Karpas-422 (cell line): ENCODE measurements at places on chromosomes 16 and 17.

GRCh38 chr17:76331083-76331482 lies 22.6 kb downstream of the PRPSAP1 start:
- DNase-seq: no peak

DNA sequence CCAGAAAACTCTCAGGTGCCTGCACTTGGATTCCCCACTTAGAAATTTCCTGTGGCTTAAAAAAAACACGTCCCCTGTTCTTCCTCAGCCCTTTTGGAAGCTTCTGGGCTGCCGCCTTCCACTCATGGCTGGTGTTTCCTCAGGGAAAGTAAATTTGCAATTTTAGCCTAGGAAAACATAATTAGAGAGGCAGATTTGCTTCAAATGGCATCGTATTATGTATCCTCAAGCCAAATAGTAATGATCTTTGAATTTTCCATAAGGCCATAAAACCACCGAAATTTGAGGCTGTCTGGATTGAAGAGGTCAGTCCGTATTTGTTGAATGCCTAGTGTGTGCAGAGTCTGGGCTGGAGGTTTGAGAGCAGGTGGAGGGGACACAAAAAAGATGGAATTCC lies 17.7 kb downstream of the MGAT5B start:
- no peak for DNase-seq

DNA sequence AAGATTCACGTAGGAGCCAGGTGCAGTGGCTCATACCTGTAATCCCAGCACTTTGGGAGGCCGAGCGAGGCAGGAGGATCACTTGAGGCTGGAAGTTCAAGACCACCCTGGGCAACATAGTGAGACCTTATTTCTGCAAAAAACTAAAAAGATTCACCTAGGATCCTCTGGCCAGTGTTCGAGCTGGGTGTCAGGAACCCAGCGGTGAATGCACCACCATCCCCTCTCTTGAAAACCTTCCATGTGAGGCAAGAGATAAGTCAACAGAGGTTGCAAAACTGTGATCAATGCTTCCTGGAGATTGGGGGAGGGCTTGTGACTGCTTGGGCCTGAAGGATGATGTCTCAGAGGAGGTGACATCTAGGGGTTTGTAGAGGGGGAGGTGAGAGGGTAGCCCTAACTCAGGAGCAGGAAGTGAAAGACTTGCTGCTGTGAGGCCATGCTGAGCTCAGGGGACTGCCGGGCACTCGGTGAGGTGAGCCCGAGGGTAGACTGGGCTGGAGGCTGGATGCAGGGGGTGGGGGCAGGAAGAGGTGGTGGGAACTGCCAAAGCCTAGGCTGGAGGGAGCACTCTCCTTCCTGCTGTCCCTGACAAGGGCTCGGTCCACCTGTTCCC lies 11.7 kb downstream of the GJD3 start:
- DNase-seq: no peak

- no peak for DNase-seq
Measured at GRCh38 chr17:48738803-48739526, 10.4 kb upstream of the HOXB13 start.

DNA sequence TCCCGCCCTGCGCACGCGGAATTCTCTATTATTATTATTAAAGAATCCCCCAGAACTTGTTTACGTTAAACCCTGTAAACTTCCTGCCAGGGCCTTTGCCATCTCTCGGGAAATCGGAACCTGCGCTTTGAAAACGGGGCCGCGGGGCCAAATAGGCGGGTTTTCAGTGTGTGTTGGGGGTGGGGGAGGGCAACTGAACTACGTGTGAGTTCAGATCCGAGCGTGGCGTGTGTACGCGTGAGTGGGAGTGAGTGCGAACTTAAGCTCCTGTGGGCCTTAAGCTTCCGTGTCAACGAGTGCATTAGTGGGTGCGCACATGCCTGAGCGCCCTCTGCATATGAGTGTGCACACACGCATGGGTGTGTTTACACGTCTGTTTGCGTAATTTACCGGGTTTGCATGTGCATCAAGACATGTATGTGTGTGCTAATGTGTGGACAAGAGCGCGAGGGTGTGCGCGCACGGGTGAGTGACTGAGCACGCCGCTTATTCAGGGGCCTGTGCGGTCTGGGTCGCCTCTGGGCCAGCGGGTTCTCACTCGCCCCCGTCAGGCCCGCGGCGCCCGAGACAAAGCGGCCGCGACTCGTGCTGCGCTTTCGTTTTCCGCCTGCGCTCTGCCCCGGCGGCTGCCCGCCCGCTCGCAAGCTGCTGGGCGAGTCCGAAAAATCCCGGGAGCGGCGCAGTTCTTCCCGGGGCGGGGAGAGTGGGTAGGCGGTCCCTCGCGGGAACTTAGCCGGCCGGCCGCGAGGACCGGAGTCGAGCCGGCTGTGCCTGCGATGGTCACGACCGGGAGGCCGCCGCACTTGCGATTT lies 1.2 kb upstream of the FOXF1 start:
- no peak for DNase-seq

DNA sequence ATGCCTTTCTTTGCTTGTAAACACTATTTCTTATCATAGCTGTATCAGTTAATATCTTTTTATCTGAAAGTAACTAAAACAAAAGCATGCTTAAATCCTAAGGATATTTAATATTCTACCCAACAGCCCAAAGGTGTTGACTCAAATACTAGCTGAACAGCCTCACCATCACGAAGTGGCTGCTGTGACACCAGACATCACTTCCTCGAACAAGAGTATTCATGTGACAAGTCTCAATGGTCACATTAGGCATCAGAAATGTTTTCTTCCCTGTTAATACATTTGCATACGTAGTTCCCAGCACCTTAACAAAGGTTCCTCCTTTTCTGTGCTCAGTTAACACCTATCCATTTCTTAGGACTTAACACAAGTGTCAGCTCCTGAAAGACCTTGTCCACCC lies 193.8 kb upstream of the DYNLRB2 start:
- DNase-seq: no peak

DNA sequence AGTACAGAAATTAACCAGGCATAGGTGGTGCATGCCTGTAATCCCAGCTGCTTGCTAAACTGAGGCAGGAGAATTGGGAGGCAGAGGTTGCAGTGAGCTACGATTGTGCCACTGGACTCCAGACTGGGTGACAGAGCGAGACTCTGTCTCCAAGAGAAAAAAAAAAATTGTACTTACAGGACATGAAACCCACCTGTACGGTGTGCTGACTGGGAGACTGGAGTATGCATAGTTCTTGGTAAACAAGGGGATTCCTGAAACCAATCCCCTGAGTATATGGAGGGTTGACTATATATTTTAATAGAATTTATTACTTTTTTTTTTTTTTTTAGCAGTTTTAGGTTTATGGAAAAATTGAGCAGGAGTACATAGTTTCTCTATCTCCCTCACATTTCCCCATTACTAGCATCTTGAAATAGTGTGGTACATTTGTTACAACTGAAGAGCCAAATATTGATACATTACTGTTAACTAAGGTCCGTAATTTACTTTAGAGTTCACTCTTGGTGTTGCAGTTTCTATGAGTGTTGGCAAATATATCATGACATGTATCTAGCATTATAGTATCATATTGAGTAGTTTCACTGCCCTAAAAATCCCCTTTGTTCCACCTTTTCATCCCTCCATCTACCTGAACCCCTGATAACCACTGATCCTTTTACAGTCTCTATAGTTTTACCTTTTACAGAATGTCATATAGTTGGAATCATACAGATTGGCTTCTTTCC lies 19.3 kb downstream of the TENT4B start:
- DNase-seq: no peak

DNA sequence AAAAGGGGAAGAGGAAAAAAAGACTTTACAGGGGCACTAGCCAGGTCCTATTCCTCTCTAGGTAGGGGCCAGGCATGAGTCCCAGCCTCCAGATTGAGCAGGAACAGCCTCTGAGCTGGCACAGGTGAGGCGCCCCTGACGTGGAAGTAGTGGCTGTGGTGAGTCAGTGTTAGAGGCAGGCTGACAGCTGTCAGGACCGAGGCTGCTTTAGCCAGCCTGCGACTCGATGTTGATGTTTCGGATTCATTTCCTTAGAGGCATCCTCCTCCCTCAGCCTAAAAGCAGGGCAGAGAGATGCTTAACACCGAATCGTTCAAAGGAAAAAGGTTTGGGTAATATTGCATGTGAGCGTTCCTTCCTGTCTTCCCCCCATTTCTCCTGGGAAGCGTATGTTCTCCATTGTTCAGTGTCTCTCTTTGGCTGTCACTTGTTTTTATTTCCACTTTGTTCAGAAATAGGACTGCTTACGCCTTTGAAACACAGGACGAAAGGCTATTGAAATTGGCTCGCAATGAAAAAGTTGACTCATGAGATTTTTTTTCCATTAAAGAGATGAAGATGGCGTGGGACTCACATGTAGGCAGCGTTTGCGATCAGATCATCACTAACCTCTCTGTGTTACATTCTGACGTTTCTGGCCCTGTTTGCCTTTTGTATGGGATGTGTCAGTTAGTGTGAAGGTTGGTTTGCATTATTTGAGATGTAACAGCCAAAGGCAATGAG lies 1.3 kb downstream of the KIAA0513 start:
- peak; percentile 52 for DNase-seq

DNA sequence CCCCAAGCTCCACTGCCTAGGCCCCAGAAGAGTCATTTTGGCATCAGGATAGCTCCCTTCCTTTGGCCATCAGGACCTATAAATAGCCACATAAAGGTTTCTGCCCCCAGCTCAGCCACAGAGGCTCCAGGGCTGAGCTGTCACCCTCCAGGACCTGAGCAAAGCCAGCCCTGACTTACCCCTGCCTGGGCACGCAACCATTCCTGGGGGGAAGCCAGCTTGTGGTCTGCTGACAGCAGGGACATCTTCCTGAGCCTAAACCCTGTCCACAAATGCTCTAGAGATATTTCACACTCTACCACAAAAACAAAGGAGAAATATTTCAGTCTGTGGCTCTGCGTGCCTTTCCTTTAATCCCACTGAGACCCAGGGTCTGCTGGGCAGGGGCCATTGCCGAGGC lies 123.7 kb upstream of the CCL2 start:
- DNase-seq: no peak

DNA sequence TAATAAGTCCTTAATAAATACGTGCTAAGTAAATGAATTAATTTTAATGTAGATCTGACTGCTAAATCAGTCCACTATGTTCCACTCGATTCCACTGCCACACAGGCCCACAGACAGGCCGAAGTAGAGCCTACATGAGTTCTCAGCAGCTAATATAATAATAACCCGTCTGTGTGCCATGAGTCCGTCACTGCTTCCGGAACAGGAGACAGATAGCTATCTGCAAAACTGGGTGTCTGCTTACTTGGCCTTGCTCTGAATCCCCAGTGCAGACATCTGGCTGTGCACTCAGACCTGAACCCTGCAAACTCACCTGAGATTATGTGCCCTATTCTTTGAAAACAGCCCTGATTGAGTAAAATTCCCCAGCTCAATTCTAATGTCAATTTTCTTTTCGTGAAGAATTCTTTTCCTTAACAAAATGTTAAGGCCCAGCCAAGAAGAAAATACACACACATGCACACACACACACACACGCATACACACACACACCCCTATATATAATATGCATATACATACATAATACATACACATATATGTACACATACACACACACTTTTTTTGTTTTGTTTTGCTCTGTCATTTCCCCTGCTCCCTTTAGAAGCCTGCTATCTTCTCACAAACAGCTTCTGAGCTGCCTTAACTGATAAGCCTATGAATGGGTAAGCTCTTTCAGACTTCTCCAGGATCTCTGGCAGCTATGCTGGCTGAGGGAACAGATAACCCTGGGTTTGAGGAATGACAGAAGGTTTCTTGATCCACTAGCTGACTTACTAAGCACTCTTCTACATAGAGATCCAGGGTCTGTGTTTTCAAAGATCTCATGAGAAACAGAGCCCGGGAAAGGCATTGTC lies 39.8 kb upstream of the TOM1L1 start:
- DNase-seq: no peak

DNA sequence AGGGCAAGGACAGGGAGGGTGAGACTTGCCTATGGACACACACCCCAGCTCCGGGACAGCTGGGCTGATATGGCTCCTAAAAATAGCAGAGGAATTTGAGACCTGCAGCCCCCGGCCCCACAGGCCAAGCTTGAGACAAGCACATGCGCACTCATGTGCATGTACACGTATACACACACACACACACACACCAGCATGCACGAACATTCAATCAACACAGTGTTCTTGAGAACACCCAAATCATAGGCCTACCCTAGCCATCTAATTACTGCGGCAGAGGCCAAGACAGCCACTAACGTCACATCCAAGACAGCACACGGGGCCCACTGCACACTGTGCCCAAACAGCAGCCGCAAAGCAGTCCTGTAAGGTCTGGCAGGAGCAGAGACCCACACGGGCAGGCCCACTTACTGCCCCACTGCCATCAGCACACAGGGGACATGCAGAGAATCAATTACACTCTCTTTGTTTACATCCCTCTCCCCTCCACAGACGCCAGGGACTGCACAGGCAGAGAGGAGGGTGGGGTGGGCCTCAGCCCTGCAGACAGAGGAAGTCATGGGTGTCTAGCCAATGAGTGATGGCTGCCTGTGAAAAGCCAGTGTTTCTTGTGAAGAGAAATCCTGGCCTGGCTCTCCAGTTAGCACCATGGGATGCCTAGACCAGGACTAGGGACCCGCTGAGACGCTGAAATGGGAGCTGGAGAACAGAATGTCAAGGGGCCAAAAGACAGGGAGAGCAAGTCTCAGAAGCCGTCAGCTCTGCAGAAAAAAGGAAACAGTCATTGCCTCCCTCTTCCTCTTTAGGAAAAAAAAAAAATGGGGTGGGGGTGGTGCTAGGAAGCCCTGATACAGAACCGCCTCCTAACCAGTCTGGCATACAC lies 39.3 kb downstream of the MYO18A start:
- peak; percentile 74 for DNase-seq
